ENCODE measurements at places on chromosomes 4 and X.

- H3K4me1 ChIP-seq = no peaks in the 10 kb centered on the region
- H3K4me3 ChIP-seq = no peak overlapping the region
- DNase-seq = no peak
- peaks cover 16% of the 10 kb centered on the region for H3K36me3 ChIP-seq
- no peak overlapping the region for H3K27ac ChIP-seq
These were observed 116.9 kb downstream of the SOWAHB start for GRCh38 chr4:76780781-76781697.

DNA sequence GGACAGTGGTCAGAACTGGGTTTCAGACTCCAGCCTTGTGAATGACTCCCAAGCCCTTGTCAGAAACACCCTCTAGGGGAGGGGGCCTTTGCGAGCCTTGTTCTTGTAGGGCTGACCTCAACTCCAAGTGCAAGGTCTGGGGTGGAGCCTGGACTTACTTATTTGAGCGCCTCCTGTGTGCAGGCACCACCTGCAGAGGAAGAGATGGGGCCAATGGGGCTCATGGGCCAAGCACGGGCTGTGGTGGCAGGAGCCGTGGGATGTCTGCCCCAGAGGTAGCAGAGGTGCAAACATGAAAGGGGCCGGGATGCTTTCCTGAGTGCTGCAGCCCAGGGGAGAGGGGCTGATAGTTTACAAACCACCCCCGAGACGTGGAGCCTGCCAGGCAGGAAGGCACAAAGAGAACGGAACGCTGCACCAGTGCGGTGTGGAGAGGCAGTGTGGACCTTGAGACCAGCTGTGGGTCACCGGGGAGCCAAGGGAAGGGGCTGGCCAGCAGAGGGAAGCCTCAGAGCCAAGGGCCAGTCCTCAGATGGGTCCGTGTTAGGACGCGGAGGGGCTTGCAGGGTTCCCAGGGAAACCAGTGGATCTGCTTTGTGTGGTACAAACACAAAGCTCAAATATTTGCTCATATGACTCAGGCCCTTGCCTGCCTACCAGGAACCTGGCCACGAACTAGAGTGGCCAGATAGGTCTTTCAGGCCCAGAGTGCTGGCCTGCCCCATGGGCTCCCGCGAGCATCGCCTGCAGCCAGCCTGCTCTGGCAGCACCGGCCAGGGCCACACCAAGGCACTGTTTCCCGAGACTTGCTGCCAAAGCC is 8.7 kb upstream of the TADA2B start:
- no peak overlapping the region for H3K4me3 ChIP-seq
- peaks cover 33% of the 10 kb centered on the region for H3K36me3 ChIP-seq
- no peaks in the 10 kb centered on the region for H3K4me1 ChIP-seq
- no peak for DNase-seq
- H3K27me3 ChIP-seq = no peaks in the 10 kb centered on the region
- H3K27ac ChIP-seq = no peak overlapping the region

GRCh38 chrX:6363188-6363587 is 134.5 kb upstream of the NLGN4X start:
- H3K36me3 ChIP-seq = no peaks in the 10 kb centered on the region
- DNase-seq = no peak
- H3K4me3 ChIP-seq = no peak overlapping the region
- H3K4me1 ChIP-seq = no peaks in the 10 kb centered on the region
- no peak overlapping the region for H3K27ac ChIP-seq

GRCh38 chr4:32560306-32560705 is 1840.1 kb downstream of the PCDH7 start:
- H3K27me3 ChIP-seq = no peaks in the 10 kb centered on the region
- no peak for DNase-seq
- no peak overlapping the region for H3K27ac ChIP-seq
- no peaks in the 10 kb centered on the region for H3K36me3 ChIP-seq
- no peak overlapping the region for H3K4me3 ChIP-seq

DNA sequence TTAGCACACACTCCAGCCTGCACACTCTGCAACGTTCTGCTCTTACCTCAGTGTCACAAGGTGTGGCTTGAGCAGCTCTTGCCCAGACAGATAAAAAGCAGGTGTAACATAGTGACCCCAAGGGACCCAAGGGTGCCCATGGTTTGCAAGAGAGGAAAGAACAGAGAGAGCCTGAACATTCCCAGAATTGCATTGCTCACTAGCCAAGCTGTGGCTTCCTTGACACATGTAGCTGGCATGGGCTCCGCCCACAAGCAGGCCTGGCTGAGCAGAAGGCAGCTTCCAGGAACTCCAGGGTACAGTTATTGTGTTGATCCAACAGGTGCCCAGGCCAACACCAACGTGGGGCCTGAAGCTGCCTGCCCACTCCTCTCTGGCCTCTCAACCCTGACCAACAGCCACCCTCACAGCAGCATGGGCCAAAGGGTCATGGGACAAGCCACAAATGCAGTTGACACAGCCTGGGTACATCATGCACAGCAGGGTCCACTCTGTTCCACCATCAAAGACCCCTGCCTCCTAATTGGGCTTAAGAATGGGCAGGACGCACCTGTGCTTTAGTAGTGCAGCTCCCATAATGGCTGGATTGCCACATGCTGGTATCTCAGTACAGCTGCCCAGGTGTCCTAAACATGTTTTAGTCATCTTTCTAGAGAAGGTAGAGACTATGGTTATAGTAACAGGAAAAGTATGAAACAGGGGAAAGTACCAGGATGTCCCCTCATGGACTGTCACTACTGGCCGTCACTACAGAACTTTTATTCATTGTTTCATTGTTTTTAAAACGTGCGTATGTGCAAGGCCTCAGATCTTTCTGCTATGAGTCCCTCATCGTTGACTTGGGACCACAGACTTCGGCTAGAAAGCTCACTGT is 73.7 kb upstream of the ACSL1 start:
- no peak for DNase-seq
- H3K4me3 ChIP-seq = no peak overlapping the region
- no peaks in the 10 kb centered on the region for H3K4me1 ChIP-seq
- H3K36me3 ChIP-seq = no peaks in the 10 kb centered on the region
- no peaks in the 10 kb centered on the region for H3K27me3 ChIP-seq
- H3K27ac ChIP-seq = no peak overlapping the region

DNA sequence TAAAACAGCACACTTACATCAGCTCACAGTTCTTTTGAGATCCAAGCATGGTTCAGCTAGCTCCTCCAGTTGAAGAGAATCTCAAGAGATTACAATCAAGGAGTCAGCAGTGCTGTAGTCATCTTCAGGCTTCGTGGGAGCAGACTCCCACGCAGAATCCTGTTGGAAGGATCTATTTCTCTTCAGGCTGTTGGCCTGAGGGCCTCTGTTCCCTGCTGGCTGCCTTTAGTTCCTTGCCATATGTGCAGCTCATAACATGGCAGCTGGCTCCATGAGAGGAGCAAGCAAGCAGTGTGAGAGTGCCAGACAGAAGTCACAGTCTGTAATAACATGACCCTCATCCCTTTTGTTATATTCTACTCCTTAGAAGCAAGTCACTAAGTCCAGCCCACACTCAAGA is 168.6 kb downstream of the COX18 start:
- H3K27me3 ChIP-seq = no peaks in the 10 kb centered on the region
- H3K4me3 ChIP-seq = no peak overlapping the region
- no peaks in the 10 kb centered on the region for H3K4me1 ChIP-seq
- no peak overlapping the region for H3K27ac ChIP-seq

- H3K36me3 ChIP-seq = no peaks in the 10 kb centered on the region
- no peaks in the 10 kb centered on the region for H3K4me1 ChIP-seq
- H3K27me3 ChIP-seq = no peaks in the 10 kb centered on the region
- no peak for DNase-seq
- H3K27ac ChIP-seq = no peak overlapping the region
- H3K4me3 ChIP-seq = no peak overlapping the region
These were observed 87.5 kb upstream of the NKX1-1 start for GRCh38 chr4:1493540-1494287.

- H3K27ac ChIP-seq = no peak overlapping the region
- no peaks in the 10 kb centered on the region for H3K36me3 ChIP-seq
- H3K27me3 ChIP-seq = no peaks in the 10 kb centered on the region
- no peak for DNase-seq
These were observed 32.6 kb downstream of the DCK start for GRCh38 chr4:71026086-71026485.

DNA sequence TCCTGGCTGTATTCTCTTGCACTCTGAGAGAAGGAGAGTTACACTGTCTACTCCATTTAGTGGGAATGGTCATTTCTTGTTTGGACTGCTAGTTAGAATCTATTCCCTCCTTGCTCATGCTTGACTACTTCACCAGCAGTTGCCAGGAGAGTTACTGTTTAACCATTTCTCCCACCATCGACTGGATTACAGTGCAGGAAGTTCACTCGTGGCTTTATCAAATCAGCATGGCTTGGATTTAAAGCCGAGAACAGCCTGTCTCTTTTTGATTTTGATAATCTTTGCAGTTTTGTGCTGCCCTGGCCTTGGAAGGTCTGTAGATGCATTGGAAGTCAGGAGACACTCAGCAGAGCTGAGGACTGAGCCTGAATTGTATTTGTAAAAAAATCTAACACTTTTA is 3.2 kb downstream of the GBA3 start:
- H3K4me1 ChIP-seq = no peaks in the 10 kb centered on the region
- H3K27ac ChIP-seq = no peak overlapping the region
- no peak for DNase-seq
- H3K4me3 ChIP-seq = no peak overlapping the region

DNA sequence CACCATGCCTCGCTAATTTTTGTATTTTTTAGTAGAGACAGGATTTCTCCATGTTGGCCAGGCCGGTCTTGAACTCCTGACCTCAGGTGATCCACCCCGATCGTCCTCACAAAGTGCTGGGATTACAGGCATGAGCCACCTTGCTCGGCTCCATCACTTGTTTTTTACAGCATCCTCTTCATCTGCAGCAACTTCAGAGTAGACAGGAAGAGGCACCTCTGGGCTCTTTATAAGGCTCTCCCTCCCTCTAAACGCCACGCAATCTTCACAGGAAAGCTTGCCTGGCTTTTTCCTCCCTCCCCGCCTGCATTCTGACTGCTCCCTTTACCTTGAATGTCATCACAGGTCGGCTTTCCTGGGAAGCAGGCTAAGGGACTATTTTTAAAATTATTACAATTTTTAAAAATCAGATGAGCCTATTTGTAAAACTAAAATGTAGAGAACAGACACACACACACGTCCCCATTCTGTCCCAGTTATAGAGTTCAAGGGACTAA is 111.5 kb upstream of the LDB2 start:
- no peak overlapping the region for H3K27ac ChIP-seq
- no peak overlapping the region for H3K4me3 ChIP-seq
- peak; percentile 36 for DNase-seq
- H3K36me3 ChIP-seq = no peaks in the 10 kb centered on the region

DNA sequence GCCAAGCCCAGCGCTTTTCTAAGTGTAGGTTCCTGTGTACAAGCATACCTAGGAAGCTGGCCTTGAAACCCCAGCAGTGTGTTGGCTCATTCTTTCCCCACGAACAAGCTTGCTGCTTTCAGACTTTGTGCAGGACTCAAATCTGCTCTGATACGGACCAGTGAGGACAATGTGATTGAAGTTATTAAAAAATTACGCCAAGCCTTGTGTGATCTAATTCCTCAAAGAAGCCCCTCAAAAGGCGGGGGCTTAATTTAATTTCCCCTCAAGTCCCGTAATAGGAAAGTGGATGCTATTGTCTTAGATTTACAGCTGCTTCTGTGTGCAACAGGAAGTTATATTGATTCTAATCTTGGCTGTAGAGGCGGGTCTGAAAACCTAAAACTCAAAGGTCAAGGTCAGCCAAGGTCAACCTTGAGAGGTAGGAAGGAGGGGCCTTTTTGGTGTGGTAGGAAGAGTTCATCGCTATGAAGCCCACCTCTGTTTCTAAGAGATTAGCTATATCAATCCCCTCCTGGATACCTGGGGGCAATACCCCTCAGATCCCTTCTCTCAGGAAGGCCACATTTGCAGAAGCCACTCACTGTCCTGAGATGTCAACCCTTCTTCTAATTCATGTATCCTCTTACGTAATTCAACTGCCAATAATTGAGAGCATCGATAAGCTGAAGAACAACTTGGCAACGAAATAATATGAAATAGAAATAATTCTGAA is 45.1 kb downstream of the TBC1D9 start:
- H3K4me3 ChIP-seq = no peak overlapping the region
- H3K27me3 ChIP-seq = no peaks in the 10 kb centered on the region
- no peak for DNase-seq
- H3K4me1 ChIP-seq = peaks cover 4% of the 10 kb centered on the region
- H3K36me3 ChIP-seq = no peaks in the 10 kb centered on the region
- H3K27ac ChIP-seq = no peak overlapping the region

DNA sequence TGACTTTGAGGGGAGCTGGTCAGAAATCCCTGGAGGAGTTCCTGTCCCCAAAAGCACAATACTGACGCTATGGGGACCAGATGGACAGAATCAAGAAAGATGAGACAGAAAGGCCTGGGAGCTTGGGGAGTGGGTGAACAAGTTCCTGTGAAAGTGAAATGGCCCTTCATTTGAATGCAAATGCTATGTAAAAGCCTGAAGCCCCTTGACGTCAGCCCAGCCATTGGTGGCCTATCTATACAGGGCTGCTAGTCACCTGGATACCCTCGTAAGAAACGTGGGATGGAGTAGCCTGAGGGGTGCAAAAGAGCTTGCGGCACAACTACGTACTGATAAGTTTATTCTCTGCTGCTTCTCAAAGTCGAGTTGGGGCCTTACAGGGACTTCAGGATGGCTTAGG is at the start of gene CDX4:
Gene CDX4 (plus strand): TSS at position 223 of the 400 bp plus-strand sequence. CDS start 201 bp downstream, outside the sequence.
- H3K27ac ChIP-seq = no peak within 1 kb of the TSS
- no peaks in the 10 kb centered on the region for H3K27me3 ChIP-seq
- no peak for DNase-seq
- H3K36me3 ChIP-seq = no peaks in the 10 kb centered on the region
- H3K4me3 ChIP-seq = no peak within 1 kb of the TSS

- no peak overlapping the region for H3K4me3 ChIP-seq
- H3K36me3 ChIP-seq = no peaks in the 10 kb centered on the region
- no peaks in the 10 kb centered on the region for H3K4me1 ChIP-seq
- peaks cover 4% of the 10 kb centered on the region for H3K27me3 ChIP-seq
- no peak for DNase-seq
- H3K27ac ChIP-seq = no peak overlapping the region
These were observed 57.8 kb upstream of the XAGE1B start for GRCh38 chrX:52574416-52575275.

- H3K36me3 ChIP-seq = no peaks in the 10 kb centered on the region
- no peaks in the 10 kb centered on the region for H3K4me1 ChIP-seq
- no peak overlapping the region for H3K4me3 ChIP-seq
- no peak overlapping the region for H3K27ac ChIP-seq
These were observed 45.6 kb upstream of the GPR78 start for GRCh38 chr4:8534611-8535010.

DNA sequence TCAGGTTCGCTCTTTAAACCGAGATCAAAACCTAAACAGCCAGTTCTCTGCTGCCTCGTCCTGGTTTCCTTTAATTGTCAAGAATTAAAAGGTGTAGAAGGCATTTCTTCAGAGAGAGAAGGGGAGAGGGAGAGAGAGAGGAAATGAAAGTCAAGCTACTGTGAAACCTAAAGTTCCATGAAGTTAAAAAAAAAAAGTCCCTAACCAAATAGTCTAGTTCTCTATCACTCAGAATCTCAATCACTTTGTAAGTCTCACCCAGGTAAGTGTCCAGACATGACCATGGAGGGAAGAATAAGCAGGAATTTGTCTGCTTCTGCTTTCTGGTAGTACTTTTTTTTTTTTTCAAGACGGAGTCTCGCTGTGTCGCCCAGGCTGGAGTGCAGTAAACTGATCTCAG is 18.8 kb upstream of the SMIM14 start:
- no peak overlapping the region for H3K27ac ChIP-seq
- no peaks in the 10 kb centered on the region for H3K4me1 ChIP-seq
- no peak overlapping the region for H3K4me3 ChIP-seq
- no peaks in the 10 kb centered on the region for H3K36me3 ChIP-seq
- DNase-seq = no peak

Measured in right atrium auricular region (tissue), 2 donors.